AG09319 (cell line): ENCODE measurements at places on chromosomes 11 and 22.

GRCh38 chr11:134724779-134725140, 312.7 kb upstream of the B3GAT1 start:
- no peak for DNase-seq

DNA sequence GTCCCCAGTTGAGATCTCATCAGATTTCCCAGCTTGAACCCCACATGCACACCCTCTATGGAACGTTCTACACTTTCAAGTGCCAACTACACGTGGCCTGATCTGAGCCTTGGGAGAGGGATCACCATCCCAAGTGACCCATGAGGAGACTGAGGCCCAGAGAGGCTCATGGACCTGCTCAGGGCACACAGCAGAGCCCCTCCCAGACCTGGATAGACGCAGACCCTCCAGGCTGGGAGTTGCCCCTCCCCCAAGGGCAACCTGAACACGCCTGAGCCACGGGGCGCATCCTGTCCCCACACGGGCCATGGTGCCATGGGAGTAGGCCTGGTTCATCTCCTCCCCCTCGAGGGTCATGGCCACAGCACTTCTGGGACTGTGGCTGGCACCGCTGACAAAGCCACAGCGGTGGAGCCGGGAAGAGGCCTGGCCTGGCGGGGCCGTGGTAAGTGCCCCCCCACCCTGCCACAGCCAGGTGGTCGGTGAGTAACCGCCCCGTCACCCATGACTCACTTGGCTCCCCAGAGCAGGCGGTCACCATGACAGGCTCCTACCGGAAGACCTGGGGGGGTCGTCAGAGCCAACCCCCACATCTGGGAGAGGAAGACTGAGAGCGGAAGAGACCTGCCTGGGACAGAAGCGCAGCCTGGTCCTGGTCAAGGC, 8.1 kb downstream of the WNT7B start:
- no peak for DNase-seq

- DNase-seq = no peak
Observed at GRCh38 chr22:34608540-34609115, 457.3 kb upstream of the ISX start.

DNA sequence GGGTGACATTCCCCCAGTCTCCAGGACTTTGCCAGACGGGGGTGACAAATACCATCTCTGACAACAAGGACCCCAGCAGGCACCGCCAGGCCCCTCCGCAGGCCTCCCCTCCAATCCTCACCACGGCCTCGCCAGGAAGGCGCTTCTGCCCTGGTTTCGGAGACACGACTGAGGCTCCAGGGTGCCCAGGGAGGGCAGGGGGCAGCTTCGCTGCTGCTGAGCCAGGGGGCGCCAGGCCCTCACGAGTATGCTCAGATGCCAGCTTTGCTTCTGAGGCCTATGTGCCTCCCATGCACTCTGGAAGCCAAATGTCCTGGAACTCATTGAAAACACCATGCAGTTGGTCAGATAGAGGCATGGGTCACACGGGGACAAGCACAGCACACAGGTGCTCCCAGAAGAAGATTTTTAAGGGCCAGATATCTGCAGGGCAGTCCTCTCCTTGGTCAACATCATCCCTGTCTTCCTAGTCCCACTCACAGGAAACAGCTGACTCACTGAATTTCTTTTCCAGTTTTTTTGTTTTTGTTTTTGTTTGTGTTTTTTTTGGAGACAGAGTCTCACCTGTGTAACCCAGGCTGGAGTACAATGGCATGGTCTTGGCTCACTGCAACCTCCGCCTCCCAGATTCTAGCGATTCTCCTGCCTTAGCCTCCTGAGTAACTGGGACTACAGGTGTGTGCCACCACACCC, 19.9 kb downstream of the BID start:
- no peak for DNase-seq

- no peak for DNase-seq
Observed at GRCh38 chr22:38649841-38650522, 6.2 kb downstream of the FAM227A start.
